ENCODE measurements at places on chromosomes 12 and 14. TPM values are rescaled to one million over a fixed set of nuclear protein-coding genes. Genes with fewer than 3 reads are reported as not detected.

DNA sequence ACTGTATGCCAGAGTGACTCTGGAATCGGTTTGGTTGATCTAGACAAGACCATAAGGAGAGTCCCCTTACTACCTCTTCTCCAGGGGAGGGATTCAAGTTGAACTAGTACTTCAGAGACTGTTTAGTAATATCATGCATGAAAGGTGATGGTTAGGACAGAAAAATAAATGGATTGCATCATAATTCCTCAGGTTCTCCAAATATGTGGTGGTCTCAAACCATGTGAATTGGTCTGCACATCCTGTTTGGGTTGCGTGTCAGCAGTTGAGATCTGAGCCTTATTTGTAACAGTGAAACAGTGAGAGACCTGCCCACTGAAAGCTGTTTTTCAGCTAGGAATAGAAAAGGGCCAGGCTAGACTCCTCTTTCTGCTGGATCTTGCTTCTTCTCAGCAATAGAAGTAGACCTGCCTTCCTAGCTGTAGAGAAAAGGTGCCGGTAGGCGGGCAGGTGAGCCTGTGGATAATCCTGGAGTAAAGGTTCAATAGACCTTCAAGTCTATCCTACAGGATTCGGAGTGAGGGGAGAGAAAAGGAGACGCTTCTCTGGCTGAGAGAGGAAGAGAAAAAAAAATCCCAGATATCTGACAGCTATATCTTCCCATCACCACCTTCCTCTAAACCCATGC lies 258.5 kb upstream of the E2F7 start:
- DNase-seq: no peak

DNA sequence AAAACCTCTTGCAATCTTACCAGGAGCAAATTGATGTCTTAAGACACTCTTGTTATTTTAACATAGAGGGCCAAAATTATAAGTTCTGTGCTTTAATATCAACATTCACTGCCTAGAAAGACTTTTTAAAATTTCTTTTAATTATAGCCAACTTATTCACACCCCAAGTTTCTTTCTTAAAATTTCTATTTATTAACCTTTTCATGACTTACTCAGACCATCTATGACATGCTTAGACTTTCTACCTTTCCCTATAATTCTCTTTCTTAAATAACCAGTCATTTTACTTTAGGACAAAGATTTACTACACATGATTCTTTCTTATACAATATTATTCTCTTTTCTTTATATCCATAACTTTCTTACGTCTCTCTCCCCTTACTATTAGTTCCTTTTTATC lies 220.4 kb downstream of the NUBPL start:
- no peak for DNase-seq

DNA sequence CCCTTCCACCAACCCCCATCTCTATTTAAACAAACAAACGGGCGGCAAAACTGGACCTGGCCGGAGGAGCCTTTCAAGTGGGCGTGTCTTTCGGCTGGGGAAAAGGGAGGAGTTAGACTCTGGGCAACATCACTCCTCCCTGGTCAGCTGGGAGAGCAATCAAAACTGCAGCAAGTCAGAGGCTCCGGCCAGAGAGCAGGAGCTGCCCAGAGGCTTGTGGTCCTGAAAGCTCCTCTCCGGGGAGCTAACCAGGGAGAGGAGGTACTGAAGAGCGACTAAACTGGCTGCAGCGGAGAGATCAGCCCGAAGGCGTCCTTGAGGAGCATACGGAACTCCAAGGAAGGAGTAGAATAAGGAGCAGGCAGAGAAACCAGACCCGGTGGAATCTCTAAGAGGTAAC lies at the start of gene NEUROD4:
NEUROD4 (plus strand) TSS at position 191 of the 400 bp plus-strand sequence. CDS start 6,466 bp downstream, outside the sequence.
- no peak for DNase-seq

GRCh38 chr12:26748741-26749431 lies 84.1 kb downstream of the ITPR2 start:
- DNase-seq: no peak

Gene IPO8
- total RNA-seq: 45.4 TPM

Gene NPFF
- not detected for total RNA-seq

GRCh38 chr14:54564071-54564867 lies 2.7 kb upstream of the SAMD4A start:
- DNase-seq: no peak

Gene ARHGEF25
- 29.5 TPM for total RNA-seq

DNA sequence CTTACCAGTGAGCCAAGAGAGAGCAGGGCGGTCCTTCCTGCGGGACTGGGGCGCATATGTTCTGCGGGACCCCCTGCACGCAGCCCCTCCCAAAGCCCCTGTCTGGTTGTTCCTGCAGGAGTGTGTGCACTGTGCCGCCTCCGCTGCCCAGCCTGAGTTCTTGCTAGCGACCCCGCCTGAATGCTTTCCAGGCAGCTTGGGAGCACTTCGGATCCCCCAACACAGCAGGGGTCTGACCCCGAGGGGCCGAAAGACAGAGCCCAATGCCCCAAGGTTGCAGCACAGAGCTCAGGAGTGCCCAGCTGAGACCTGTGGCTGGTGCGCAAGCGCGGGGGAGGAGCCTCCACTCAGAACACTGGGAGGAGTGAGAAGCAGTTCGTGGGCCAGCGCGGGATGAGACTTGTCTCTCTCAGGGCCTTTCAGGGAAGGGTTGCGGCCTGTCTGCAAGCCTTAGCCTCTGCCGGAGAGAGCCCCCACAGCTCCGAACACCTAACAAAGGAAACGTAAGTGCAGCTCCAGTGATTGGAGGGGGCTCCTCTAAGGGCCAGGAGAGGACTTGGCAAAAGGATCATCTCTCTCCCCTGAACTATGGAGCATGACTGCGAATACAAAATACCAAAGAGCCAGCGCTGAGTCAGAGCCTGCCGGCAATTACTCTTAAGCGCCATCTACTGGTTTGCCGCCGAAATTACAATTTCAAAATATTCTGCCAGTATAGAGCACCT lies 50.5 kb downstream of the GTF2A1 start:
- DNase-seq: peak; percentile 97

Gene VASH1
- total RNA-seq: 41.8 TPM

DNA sequence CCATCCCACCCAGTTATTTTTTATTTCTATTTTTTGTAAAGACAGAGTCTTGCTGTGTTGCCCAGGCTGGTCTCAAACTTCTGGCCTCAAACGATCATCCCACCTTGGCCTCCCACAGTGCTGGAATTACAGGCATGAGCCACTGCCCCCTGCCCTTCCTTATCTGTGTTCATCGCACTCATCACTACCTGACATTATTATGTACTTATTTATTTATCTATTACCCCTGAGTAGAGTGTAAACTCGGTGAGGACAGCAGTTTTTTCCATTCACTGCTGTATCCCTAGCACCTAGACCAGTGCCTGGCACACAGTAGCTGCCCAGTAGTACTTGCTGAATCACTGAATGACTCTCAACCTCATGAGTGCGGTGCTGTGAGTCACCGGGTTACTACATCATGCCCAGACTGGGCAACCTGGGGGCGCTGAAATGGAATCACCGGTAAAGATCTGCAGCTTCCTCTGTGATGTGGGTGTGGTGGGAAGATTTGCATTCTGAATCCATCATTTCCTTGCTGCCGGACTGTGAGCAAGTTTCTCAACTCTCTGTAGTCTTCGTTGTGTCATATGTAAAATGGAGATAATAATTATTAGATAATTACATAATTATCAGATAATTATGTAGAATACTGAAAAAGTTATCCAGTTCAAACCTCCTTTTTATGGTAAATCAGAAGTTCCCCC lies 81.9 kb upstream of the USP44 start:
- DNase-seq: no peak

- no peak for DNase-seq
Observed at GRCh38 chr12:10397296-10397695, 7.5 kb upstream of the KLRK1 start.

Data from chondrocyte (in vitro differentiated cells).